Stimulated activated CD8-positive, alpha-beta memory T cell treated with anti-CD3 and anti-CD28 coated beads, Interleukin-15, amount 100 ng/mL, for 1 hour (primary cell): ENCODE measurements at places on chromosomes 16 and 17.

GRCh38 chr16:11393366-11393765 is 48.1 kb downstream of the RMI2 start:
- DNase-seq: no peak

DNA sequence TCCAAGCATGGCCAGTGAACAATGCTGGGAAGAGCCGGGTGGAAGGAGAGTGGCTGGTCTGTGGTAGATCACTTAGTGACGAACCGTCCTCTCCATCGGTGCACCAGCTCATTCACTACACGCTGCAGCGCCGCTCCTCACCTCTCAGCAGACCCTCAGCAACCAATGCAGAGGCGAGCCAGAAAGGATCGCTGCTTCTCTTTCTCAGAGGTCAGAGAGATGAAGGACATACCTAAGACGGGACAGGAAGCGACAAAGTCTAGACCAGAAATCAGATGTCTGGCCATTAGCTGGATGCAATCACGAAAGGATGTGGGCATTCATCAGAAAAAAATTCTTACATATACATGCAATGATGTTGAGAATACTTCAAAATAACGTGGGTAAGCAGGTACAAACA is 26.9 kb downstream of the NSMCE1 start:
- no peak for DNase-seq

- no peak for DNase-seq
Measured at GRCh38 chr17:82175951-82176350, 36.7 kb downstream of the CCDC57 start.

DNA sequence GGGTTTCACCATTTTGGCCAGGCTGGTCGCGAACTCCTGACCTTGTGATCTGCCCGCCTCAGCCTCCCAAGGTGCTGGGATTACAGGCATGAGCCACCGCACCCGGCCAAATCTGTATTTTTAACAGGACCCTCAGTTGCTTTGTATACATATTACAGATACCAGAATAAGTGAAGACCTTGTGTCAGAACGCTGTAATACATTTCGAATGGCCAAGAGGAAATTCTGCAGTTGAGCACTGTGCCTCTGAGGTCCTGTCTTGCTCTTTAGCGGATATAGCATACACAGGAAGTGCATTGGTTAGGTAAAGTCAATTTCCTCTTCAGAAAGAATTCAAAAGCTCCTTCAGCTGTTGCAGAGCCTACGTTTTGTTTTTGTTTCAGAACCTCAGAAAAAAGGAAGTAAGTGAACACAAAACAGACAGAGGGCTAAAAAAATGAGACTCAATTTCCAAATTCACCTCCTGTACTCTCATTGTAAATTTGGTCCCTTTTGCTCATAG is 15.7 kb downstream of the CRLF3 start:
- DNase-seq: no peak

GRCh38 chr17:49566668-49567071 is 9.0 kb upstream of the NXPH3 start:
- DNase-seq: no peak

DNA sequence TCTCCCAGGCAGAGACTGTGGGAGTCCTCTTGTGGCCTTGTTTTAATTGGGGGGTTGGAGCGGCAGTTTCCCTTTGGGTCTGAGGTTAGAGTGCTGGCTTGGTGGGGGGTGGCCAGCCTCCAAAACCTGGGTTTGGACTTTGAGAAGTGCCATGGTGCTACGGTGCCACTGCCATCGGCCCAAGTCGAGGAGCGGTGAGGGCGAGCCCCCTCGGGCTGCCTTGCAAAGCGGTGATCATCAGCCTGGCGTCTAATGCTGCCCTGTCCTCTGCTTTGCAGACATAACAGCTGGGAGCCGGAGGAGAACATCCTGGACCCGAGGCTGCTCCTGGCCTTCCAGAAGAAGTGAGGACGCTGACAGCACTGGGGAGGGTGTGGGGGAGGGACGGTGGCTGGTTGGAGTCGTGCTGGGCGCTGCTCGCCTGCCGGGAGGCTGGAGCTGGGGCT is 1.2 kb downstream of the CBX2 start:
- no peak for DNase-seq

- DNase-seq: no peak
Measured at GRCh38 chr17:56708670-56709410, 115.3 kb downstream of the NOG start.

DNA sequence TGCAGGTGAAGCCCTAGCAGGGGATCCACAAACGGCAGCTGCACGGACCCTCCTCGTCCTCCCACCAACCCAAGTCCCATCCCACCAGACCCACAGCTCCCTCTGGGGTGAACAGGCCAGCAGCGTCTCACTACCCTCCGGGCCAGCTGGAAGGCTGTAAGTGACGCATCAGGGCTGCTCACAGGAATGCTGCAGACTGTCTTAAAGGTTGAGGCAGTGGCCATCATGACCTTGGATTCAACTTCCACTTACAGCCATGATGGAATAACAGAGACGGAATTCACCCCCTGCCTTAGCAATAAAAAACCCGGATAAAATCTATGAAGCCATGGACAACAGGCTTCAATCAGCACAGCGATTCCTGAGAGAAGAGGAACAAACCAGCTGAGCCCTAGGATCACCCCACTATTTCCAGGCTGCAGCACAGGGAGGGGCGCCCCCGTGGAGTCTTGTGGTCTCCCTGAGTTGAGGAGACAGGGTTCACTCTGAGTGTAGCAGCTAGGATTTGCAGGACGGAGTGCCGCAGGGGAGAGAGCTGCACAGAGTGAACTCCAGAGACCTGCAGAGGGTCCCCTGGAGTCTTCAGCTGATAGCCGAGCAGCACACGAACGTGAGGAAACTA is 10.5 kb downstream of the FAM83G start:
- no peak for DNase-seq

DNA sequence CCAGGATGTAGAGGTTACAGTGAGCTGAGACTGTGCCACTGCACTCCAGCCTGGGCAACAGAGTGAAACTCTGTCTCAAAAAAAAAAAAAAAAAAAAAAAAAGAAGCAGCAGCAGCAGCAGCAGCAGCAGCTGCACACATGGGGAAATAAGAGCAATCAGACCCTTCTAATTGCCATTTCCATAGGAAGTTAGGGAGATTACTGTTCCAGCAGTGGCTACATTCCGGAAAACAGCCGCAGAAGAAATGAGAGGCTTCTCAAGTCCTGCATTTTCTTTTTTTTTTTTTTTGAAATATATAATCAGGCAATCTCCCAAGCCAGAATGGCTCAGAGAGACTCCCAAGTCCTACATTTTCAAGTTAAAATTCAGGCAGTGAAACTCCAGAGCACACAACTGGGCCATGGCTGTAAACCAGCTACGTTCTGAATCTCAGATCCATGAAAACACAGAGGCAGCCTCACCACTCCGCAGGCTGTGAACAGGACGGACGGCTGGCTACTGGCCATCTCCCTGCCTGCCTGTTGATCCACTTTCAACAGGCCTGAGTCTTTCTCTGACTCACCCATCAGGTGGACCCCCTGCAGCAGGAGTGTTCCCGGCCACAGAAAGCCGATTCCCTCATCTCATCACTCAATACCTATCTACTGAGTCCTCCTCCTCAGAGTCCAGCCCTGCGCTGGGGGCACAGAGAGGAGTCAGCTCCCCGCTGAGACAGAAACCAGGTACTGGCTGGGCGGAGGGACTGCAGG is 15.0 kb downstream of the TRPV1 start:
- DNase-seq: no peak

GRCh38 chr17:28904800-28905199 is 1.9 kb upstream of the DHRS13 start:
- no peak for DNase-seq

DNA sequence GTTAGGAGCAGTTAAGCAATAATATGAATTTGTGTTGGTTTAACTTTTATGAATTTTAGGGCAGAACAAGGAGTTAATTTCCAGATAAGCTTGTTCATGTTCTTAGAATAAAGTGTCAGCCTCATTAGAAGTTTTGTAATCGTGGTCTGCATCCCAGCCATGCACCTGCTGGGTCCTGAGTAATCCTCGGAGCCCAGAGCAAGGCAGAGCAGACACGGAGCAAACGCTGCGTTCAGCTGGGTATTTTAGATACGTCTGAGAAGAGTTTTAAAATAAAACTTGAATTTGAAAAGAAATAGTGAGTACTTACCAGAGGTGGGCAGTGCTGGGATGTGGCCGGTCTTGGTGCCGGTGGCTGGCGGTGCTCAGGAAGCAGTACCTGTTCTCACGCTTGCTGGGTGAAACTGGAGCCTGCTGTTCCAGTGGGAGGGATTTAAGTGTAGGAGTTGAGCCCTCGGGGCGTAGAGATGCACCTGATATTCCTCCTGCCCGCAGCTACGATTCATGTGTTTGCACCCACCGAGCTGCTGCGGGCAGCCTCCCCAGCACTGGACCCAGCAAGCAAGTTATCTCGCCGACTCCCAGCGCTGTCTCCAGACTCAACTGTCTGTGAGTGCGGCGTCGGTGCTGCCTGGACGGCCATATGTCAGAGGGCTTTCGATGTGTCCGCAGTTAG is at the start of gene ZNF750:
Gene ZNF750 (minus strand): TSS at position 406 of the 676 bp plus-strand sequence. CDS start 7,568 bp downstream, outside the sequence.
- no peak for DNase-seq

GRCh38 chr16:2328428-2328827 is 12.1 kb downstream of the ABCA3 start:
- DNase-seq: no peak

- DNase-seq: no peak
Measured at GRCh38 chr17:3656755-3657587, 11.4 kb downstream of the TAX1BP3 start.

- DNase-seq: no peak
Measured at GRCh38 chr17:77475016-77475976, 334.5 kb downstream of the SEC14L1 start.

DNA sequence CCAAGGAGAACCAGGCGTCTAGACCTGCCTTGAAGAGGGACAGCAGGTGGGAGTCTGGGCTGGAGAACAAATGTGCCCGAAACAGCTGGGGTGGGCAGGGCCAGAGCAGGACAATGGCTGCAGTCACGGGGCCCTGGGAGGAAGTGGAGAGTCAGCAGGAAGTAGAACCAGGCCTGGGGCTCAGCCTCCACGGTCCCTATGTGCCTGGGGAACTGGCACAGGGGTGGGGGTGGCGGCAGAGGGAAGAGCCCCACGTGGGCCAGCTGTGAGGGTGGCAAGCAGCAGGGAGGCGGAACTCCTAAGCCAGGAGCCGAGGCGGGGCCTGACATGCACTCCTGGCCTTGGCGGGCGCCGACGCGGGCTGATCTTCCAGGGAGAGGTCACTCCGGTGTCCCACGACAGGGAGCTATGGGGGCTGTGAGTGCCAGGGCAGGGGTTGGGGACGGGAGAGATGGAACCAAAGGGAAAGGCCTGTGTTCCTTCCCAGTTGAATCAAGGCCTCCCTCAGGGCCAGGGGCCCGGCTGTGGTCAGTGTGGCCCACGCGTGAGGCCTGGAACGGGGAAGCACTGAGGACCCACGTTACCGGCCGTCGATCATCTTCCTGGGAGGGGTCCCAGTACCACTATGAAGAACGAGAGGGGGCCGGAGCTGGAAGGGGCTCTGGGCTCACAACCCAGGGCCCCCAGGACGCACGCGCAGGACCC is 42.7 kb downstream of the TIMM22 start:
- no peak for DNase-seq

DNA sequence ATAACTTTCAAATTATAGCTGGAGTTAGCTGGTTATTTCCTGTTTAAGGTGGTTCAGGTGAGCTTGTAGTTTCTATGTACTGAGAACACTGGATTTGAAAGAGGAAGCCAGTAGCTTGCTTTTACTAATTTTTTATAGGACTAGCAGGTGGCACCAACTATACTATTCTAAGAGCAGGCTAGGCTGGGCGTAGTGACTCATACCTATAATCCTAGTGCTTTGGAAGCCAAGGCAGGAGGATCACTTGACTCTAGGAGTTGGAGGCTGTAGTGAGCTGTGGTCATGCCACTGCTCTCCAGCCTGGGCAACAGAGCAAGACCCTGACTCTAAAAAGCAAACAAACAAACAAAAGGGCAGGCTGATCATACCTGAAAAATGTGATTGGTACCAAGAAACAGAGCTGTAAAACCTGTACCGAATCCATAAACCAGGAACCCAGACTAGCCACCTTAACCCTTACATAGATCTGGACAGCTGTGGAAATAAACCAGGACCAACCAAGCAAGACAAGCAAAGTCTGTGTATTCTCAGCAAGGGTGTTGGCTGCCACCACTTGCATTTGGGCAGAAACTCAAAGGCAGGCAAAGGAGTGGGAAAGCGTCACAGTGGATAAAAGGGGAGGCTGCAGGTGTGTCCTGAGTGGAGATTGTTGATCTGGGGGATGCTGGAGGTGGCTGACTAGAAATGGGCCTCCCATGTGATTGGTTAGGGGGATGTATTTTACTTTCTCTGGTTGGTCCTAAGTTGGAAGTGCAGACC is 36.3 kb downstream of the SLC47A1 start:
- DNase-seq: no peak

- no peak for DNase-seq
Measured at GRCh38 chr17:34997355-34997862, 17.1 kb downstream of the LIG3 start.
